C1 segment of cervical spinal cord (tissue), 14 donors: ENCODE measurements at places on chromosomes 11 and 22.

DNA sequence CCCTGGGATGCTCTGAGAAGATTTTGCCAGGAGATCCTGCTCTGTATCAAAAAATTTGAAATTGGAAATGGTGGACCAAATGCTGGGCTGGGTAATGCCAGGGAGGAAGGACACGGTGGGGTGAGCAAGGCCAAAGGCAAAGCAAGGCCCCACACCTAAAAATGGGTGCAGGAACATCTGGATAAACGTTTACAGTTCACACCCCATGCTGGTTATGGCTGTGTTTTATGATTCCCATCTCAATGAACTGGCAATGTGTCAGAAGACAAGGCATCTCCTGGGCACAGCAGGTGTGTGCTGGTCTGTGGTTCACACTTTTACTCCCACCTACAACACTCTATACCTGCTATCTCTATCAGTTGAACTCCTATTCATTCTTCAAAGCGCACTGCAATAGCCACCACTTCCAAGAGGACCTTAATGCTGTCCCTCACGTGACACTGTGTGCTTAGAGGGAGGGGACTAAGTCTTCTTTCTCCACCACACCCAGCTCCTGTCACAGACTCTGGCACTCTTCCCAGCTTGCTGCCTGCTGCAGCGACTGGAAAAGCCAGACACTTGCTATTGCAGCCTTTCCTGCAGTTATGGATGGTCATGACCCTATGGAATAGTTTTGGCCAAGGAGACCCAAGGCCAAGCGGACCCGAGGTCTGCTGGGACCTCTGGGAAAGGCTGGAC, 277.5 kb downstream of the CTTN start:
- no peak for DNase-seq

- DNase-seq: no peak
Measured at GRCh38 chr11:76325185-76325584, 55.7 kb downstream of the THAP12 start.

GRCh38 chr11:47359586-47359985, 7.1 kb upstream of the MYBPC3 start:
- DNase-seq: no peak

DNA sequence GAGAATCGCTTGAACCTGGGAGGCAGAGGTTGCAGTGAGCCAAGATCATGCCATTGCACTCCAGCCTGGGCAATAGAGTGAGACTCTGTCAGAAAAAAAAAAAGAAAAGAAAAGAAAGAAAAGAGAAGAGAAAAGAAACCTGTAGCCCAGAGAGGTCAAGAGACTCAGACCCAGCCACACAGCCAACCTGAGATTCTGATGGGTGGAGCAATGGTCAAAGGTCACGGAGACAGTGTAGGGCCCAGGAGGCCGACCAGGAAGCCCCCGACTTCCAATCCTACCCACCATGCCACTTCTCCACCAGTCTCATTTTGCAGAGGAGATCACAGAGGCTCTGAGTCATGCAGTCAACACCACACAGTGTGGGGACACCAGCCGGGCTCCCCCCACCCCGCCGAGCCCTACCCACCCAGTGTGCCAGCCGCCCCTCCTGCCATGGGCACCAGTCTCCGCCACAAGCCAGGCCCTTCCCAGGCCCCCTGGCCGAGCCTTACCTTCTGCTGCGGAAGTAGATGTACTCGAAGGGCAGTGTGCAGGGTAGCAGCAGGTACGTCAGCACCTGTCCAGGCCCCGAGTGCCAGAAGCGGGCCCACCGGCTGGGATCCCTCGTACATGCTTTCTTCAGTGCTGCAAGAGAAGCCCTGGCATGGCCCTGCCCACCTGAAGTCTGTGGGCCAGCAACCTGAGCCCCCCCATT, 7.9 kb downstream of the PNPLA5 start:
- no peak for DNase-seq
